ENCODE measurements at places on chromosomes 16 and 17.
A peak's percentile ranks its signal among the peaks of the same experiment; 100 is the strongest.

DNA sequence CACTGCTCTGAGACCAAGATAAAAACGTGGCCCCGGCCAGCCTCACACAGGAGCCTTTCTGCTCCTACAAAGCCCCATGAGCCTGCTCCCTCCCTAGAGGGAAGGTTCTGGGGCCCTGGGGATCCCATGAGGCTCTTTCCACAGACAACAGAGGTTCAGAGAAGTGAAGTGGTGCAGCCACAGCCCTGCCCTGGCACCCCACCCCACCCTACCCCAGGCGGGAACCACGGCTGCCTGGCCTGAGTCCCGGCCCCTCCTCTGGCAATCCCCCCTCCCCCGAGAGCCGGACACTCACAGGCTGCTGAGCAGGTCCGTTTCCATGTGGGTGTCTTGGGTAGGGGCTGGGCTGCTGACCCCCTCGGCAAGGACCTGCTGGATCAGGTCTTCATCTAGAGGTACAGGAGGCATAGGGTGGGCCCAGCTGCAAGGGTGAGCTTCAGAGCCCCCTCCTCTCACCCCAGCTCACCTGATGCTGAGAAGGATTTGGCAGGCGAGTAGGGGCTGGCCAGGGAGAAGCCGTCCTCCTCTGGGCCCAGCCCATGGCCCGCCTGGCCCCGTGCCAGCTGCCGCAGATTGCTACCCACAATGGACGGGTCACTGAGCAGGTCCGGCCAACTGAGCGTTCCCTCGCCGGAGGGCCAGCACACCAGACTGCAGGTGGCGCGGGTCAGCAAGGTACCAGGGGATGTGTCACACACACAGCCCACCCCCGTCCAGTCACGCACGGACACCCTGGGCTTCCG, 38.7 kb downstream of the PKD1 start:
- no peak for DNase-seq

- DNase-seq = peak; percentile 97
These were observed at the start of gene VAC14 for GRCh38 chr16:70800781-70801480. Gene VAC14 (minus strand): TSS chr16:70801158. CDS start chr16:70800900, 258 bp downstream.

- DNase-seq = no peak
These were observed 6.7 kb upstream of the TPPP3 start for GRCh38 chr16:67399749-67400704.

DNA sequence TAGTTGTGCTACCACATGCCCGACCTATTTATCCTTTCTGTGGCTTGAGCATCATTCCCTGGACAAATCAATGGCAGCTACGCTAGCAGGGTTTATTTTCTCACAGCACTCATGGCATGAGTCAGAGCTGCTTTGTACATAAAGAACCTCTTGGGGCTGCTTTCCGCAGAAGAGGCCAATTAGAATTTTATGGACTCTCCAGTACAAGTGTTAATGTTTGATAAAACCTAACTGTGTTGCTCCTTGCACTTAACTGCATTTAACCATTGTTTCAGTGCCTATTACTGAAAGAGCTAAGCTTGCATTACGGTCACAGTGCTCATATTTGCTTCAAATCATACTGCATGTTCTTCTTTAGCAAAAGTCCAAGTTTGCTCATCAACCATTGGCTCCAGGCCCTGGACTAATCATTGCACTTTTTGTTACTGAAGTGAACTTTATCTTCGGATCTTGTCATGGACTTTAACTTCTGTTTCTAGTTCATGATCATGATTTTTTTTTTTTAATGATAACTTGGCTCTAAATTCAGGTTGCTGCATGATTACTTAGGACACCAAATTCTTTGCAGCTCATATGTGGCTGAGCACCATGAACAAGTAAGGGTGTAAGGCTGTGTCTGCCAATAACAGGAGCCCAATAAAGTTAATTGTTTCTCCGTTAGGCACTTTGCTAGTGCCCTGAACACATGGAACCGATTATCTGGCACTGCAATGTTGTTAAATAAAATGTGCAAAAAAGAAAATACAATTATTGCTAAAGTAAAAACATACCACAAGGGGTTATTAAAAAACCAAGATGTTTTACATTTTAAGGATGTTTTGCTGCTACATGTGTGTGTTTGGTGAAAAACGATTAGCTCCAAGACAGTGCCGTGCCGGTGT, 492.2 kb downstream of the KCNJ2 start:
- DNase-seq = no peak

DNA sequence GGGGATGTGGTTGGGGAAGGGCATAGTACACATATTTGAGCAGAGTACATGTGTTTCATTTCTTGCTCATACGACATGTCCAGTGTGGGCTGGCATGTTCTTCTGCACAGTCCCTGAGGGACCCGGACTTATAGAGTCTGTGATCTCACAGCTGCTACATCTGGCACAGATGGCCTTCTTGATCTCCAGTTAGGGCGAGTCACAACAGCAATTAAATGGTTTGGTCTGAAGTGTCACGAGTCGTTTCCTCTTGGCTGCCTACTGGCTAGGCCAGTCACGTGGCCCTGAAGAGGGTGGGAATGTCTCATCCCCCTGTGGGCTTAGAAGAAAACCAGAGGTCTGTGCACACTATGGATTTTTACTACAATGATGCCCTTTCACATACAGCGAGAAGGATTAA, 443.6 kb downstream of the WWOX start:
- no peak for DNase-seq

DNA sequence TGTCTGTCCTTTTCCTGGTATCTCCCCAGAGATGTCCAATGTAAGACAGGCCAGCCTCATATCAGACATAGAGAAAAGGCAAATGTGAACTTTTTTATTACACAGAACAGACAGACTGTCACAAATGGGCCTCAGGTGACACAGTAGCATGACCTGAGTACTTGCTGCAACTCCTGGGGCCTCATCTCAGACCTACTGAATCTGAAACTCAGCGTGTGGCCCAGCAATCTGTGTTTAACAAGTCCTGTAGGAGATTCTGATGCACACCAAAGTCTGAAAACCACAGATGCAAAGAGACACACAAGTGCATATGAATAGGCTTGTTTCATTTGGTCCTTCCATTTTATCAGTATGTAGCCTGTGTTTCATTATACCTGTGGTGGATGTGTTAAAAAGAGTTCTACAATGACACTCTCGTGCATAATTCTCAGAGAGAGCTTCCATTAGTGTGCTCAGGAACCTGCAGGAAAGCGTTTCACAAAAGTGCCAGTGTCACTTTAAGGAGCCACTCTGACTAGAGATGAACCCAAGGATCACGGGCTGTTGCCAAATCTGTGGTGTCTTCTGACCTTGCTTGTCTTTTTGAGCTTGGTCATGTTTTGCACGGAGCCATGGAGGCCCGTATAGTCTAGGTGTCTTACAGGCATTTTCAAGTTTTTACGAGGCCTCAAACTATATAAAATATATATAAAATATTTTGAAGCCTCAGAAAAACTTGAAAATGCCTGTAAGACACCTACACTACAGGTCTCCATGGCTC, 33.8 kb upstream of the NF1 start:
- no peak for DNase-seq

DNA sequence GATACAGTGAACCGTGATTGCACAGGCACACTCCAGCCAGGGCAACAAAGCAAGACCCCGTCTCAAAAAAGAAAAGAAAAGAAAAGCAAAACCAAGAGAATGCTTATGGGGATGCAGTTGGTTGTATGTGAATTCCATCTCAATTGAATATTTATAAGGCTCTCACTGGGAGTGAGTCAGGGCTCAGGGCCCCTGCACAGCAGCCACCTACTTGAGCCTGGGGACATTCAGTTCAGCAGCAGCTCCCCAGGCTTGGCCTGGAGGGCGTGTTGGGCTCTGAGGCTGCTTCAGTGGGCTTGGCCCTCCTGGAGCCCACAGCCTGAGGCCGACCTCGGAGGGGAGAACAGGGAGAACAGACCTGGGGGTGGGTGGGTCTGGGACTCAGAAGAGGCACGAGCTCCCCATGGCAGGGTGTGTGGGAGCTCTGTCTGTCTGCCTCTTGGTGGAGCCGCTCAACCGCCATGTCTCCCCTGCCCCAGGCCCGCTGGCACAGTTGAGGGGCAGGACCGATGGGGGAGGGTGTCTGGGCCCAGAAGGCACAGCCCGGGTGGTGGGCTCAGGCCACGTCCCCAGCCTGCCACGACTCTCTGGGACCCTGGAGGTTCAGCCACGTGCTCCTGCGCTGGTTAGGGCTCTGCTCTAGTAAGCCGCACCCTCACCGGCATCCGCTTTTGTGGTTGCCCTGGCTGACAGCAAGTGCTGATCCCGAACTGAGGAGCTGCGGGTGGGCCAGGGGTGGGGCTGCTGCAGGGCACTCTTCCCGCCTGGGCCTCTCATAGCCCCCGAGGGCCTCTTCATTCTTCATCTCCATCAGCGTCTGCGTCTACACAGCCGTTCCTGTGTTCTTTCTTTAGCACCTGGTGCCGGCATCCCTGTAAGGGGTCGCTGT, 24.8 kb downstream of the ZFPM1 start:
- DNase-seq = peak; percentile 59

GRCh38 chr17:47907932-47908562, 12.0 kb downstream of the SP2 start:
- no peak for DNase-seq

- no peak for DNase-seq
These were observed 14.6 kb upstream of the CIITA start for GRCh38 chr16:10862438-10862837.

GRCh38 chr17:65430209-65430833, 131.1 kb downstream of the AXIN2 start:
- DNase-seq = peak; percentile 1

DNA sequence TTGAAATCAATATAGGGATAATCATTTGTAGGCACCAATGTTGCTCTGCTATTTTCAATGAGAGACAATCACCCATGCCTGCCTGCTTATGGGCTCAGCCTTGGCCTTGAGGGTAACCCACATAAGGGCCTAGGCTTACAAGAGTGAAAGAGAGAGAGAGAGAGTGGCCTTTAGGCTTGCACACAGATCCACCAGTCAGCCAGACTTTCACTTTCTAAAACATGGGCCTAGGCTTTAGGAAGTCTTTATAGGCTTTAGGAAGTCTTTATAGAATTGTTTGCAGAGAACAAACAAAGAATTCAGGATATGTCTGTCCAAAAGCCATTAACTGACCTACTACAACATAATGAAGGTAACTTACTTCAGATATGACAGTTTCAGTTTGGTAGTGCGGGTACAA, 3.4 kb downstream of the ABCA9 start:
- DNase-seq = no peak

DNA sequence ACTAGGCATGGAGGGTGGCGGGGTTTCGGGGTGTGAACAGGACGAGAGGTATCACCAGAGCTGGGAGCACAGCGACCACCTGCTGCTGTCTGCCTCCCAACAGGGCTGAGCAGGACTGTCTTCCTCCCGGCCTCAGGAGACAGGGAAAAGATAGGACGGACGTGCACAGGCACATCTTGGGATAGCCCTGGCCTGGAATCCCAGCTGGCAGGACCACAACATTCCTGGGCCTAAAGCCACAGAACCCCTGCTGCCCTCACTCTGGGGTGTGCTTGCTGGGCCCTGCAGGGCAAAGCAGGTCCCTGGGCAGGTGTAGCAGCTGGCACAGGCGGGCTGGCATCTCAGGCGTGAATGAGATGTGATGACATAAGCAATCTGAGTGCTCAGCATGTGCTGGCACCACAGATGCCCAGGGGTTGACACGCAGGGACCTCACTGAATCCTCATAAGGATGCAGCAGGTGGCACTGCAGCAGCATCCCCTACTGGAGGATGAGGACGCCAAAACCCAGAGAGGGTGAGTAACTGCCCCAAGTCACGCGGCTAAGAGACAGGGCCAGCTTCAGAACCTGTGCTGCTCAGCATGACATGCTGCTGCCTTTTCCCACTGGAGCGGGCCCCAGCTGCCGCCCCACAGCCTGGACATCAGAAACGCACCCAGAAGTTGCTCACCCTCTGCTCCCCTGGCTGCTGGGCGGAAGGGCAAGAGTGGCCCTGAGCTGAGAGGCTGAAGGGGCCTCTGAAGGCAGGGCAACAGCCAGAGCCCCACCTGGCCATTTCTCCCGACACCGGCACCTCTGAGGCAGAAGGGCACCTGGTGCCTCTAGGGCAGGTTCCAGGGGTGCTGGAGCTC, 7.1 kb downstream of the CORO7 start:
- DNase-seq = no peak

DNA sequence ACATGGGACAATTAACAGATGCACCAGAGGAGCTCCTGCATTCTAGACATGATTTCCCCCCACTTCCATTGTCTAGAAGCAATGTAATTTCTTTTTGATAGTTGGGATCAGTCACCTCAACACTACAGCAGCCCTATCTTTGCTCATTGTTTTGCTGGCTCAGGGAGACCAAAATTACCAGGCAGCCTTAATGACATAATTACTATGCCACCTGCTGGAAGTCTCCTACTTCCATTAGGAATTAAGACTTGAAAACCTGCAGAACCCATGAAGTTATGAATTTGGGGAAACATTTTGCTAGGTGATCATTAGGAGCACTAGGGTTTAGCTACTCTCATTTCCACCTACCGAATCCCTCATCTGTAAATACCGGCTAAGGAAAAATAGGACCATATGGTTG, 312.0 kb upstream of the CA10 start:
- no peak for DNase-seq

DNA sequence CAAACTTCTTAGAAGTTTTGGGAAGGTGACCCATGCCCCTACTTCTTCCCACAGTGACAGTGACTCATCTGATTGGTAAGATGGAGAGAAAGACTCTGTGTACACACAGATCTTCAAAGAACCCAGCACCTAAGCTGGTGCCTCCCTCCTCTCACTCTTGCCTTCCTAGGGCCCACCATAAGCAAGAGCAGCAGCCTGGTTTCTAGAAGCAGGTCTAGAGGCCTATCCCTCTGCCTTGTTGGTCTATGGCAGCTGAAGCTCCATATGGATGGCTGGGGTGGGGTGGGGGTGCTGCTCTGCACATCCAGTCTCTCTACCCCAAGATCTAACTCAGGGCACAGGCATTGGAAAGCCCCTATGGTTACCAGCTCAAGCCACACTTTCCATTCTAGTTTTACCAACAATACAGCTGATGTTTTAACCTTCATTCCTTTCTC, 47.5 kb downstream of the STAT3 start:
- DNase-seq = peak; percentile 23

DNA sequence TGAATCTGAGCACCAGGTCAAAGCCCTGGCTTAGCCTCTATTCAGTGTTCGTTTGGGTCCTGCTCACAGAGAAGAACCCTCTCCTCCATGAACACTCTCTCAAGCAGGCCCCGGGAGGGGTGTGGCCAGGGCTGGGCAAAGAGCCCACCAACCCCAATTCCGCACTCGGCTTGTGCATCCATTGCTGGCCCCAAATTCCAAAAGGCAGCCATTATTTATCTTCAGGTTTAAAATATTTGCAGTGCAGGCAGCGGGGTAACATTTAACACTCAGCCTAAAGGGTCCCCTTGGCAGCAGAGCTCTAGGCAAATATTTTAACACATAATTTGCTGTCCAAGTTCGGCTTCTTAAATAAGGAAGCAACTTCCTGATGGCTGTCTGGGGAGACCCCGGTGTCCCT, 115.7 kb downstream of the ZNF423 start:
- DNase-seq = no peak

- no peak for DNase-seq
These were observed 127.5 kb downstream of the MRTFB start for GRCh38 chr16:14198572-14198971.

GRCh38 chr17:5526821-5527598, 40.6 kb downstream of the MIS12 start:
- no peak for DNase-seq

GRCh38 chr17:65712383-65713267, 151.2 kb upstream of the AXIN2 start:
- DNase-seq = no peak
